Hematopoietic multipotent progenitor cell treated with erythropoietin and hydrocortisone succinate and interleukin-3 and kit ligand, for 6 days (in vitro differentiated cells): ENCODE measurements at places on chromosomes 4 and X.

- peak; percentile 27 for DNase-seq
These were observed 28.3 kb upstream of the GUCY1A1 start for GRCh38 chr4:155638195-155638965.

- DNase-seq: no peak
These were observed 8.9 kb downstream of the KDR start for GRCh38 chr4:55116450-55116849.

DNA sequence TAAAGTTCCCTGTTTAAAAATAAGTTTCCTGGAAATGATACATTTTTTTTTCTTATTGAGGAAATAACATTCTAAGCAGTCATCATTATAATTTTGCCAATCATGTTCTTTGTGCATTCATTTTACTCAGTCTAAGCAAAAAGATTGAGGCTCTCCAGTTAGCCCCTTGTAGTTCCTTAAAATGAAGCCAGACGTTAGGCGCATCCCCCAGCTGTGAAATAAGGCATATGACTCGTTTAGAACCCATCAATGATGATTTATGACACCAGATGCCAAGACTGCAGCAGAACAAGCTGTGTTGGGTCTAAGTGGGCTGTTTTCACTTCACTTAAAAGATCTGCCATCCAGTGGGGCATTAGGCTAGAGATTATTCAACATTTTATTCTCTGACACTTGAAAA, 17.0 kb downstream of the PDGFC start:
- DNase-seq: peak; percentile 44

DNA sequence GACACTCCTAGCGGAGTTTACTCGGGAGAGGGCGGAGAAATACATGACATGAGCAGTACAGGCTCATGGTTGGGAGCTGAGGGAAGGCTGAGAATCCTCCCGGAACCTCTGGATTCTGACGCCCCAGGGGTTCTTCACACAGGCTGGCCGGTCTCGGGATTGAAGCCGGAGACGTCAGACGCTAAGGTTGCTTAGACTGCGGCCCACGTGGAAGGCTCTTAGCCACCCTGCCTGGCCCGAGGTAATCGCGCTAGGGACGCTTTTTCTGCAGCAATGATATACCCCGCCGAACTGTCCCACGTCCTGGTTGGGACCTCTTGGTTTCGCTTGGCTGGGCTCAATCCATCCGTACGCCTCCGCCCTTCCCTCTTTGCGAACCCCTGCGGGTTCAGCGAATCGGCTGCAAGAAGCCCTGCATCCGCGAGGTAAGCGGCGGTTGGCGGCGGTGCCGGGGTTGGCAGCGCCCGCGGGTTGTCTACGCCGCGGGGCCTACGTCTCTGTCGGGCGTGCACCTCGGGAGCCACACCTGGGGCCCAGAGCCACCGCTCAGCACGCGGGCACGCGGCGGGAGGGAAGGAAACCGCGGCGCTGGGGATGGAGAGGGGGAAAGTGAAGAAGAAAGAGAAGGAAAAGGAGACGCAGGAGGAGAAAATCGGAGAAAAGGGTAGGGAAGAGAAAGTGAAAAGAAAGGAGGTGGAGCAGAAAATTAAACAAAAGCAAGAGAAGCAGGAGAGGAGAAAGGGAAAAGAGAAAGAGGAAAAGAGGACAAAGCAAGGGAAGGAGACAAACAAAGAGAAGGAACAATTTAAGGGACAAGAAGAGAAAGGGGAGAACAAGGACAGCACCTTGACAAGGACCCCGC, at the start of gene ARL9:
Gene ARL9, plus strand, starts transcription at position 523 of the 862 bp plus-strand sequence. Its CDS starts 72 bp downstream, at position 595.
- peak; percentile 73 for DNase-seq

GRCh38 chr4:41327770-41328169, 71.0 kb downstream of the UCHL1 start:
- DNase-seq: no peak
